ENCODE measurements at places on chromosomes 12 and 14.

- no peak for DNase-seq
These were observed 27.8 kb downstream of the GPHB5 start for GRCh38 chr14:63290741-63291430.

DNA sequence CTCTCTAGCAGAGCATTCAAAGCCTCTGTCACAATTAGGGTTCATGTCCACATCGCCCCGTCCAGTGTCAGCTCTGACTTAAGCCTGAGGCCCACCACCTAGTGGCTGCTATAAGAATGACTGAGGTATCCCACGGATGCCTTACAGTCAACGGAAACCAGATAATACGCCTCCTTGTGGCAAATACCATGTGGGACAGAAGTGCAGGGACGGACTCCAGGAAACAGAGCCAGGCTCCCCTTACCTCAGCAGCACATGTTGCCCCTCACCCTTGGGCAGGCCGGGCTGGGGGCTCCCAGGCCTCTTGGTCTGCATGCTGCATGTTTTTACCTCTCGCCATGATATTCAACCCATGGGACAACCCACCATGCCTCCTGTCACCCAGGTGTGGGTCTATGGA, 86.3 kb downstream of the VWF start:
- DNase-seq: peak; percentile 20

- peak; percentile 30 for DNase-seq
These were observed 581.9 kb downstream of the VRK1 start for GRCh38 chr14:97379091-97379531.

DNA sequence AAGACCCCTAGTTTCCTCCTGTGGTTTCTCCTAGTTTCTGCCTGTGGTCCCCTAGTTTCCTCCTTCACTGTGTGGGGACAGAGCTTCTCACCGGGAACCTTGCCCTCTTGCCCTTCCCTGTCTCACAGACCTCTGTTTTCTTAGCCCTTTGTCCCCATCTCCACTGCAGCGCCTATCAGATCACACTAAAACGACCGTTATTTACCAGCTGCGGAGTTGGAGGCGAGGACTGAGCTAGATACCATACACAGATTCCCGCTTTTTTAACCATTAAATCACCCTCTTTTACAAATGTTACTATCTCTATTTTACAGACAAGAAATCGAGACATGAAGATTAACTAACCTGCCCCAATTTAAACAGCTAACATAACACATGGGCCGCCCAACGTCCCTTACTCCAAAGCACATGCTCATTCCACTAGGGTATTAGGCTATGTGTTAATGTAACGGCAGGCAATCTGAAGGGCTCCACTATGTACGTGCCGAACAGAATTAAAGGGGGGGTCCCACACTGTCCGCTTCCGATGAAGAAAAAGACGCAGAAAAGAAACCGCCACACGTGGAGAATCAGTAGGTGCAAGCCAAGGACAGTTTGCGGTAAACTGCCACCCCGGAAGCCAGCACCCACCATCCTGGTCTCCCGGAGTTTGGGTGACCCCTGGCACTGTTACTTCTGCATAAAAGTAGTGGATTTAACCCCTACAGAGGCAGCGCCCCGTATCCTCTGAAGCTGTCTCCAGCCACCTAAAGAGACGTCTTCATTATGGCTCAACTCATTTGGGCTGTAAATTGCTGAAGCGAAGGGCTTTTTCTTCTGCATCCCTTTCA, 1.9 kb upstream of the FKBP4 start:
- no peak for DNase-seq

- no peak for DNase-seq
These were observed 3.0 kb downstream of the NUAK1 start for GRCh38 chr12:106135781-106136180.

DNA sequence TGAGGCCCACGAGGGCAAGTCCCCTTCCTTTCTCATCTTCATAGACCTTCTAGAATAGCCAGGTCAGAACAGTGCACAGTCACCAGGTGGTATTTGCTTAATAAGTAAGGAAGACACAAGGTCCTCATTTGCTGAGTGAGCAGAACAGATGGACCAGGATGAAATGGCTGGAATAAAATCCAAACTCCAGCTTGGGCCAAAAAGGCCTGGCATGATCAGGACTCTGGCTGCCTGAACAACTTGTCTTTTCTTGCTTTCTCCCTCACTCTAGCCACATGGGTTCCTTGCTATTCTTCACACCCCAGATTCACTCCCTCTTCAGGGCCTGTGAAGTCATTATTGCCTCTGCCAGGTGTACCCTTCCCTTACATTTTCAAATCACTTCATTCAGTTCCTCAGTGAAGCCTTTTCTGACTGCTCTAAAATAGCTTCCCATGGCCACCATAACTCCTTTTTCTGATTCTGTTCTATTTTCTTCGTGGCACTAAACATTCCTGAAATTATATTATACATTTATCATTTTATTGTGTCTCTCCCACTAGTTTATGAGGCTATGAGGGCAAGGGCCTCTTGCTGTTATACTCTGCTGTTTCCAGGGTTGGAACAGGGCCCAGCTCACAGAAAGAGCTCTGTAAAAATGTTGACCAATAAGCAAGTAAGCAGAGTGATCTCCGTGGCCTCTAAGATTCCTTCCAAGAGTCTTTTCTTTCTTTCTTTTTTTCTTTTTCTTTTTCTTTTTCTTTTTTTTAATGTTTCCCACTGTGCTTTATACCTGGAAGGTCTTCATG, 150.8 kb downstream of the TTC8 start:
- no peak for DNase-seq

GRCh38 chr14:66842911-66843512, 335.1 kb downstream of the GPHN start:
- no peak for DNase-seq

DNA sequence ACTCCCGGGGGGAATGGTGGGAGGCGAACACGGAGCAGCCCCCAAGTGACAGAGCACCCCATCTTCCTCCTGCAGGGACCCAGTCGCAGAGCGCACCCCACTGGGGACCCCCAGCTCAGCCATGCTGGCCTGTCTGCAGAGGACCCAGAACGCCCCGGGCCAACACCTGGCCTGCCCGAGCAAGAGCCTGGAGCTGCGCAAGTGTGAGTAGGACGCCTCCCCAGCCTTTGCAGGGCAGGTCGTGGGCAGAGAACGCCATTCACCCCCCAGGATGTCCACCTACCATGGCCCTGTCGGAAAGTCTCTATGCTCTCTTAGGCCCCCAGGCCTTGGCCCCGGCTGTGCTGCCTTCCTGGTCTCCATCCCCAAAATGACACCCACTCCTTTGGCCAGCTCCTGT, 30.4 kb downstream of the FAM222A start:
- no peak for DNase-seq

- DNase-seq: no peak
These were observed 4.2 kb upstream of the C1QL4 start for GRCh38 chr12:49340971-49341776.

- DNase-seq: no peak
These were observed 68.9 kb downstream of the DDX51 start for GRCh38 chr12:132075026-132075713.

GRCh38 chr12:116556964-116557698, 2.0 kb upstream of the MAP1LC3B2 start:
- DNase-seq: no peak

GRCh38 chr12:124170760-124171159, 124.1 kb upstream of the RFLNA start:
- no peak for DNase-seq

- no peak for DNase-seq
These were observed 19.8 kb upstream of the CHFR start for GRCh38 chr12:132907216-132907615.

DNA sequence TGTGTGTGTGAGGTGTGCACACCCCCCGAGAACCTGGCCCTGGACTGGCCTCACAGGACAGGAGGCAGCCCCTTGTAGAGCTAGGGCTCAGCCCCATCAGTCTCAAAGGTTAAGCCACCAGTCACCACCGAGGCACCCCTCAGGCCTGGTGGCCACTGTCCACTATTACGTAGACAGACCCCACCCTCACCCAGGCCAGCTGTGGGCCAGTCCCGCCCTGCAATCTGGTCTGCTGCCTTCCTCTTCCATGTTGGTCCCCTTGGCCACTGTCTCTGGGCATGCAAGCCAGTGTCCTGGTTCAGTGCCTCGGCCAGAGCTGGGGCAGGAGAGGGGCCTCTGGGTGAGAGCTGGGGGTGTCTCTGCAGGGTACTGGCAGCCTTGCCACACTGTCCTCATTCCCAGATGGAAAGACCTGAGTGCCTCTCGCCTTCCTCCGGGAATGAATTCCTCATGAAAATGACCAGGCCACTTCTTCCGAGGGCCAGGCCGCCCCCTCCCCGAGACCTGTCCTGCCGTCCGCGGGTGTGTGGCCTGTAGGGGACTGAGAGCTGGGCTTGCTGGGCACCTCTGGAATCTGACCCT, 897 bp upstream of the TEX22 start:
- DNase-seq: no peak

DNA sequence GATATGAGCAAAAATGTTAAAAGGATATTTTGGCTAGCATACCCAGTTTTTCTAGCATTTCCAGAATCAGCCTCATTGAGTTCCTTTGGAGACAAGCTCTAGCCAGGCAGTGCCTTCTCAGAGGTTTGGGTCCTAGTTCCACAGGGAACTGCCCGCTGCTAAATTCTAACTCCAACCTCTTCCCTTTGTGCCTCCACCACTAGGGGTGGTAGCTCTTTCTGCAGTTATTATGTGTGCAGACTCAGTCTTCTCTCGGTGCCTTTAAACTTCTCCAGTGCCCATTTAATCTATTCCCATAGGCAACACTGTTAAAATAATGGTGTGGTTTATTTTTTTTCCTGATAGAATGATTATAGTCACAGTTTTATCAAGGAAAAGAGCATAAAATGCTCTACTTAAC, 21.5 kb upstream of the SLC25A3 start:
- no peak for DNase-seq

DNA sequence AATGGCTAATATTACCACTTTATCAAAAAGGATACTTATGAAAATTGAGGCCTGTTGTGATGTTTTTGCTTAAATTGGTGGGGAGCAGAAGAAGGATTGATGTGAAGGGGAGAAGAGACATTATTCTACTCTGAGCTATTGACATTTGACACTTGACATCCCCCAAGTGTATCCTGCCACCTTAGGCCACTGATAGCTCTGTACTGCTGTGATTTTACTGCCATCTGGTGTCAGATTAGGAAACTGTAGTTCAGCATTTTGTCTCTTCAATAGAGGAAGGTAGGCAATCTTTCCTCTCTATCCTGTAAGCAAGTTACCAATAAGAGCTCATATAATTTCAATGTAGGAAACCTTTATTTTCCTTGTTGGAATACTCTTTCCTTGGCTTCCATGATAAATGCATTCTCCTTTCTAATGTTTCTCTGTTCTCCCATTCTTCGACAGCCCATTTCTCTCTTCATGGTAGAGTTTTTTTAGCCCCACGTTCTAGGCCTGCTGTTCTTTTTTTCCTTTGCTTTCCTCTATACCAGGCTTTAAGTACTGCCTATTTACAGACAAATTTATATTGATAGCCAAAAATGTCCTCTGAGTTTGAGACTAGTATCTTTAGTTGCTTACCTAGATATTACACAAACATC, 46.3 kb downstream of the PPHLN1 start:
- DNase-seq: no peak

- no peak for DNase-seq
These were observed 141.7 kb downstream of the SYT1 start for GRCh38 chr12:79006306-79006705.

GRCh38 chr12:14373217-14373616, 7.7 kb downstream of the ATF7IP start:
- no peak for DNase-seq

- DNase-seq: no peak
These were observed 2.6 kb downstream of the KIAA0586 start for GRCh38 chr14:58430156-58430555.

- no peak for DNase-seq
These were observed 4.4 kb downstream of the CEBPE start for GRCh38 chr14:23114669-23115038.

- no peak for DNase-seq
These were observed 9.4 kb upstream of the SELPLG start for GRCh38 chr12:108642899-108643654.

GRCh38 chr12:95214466-95214865, 2.8 kb downstream of the FGD6 start:
- no peak for DNase-seq

DNA sequence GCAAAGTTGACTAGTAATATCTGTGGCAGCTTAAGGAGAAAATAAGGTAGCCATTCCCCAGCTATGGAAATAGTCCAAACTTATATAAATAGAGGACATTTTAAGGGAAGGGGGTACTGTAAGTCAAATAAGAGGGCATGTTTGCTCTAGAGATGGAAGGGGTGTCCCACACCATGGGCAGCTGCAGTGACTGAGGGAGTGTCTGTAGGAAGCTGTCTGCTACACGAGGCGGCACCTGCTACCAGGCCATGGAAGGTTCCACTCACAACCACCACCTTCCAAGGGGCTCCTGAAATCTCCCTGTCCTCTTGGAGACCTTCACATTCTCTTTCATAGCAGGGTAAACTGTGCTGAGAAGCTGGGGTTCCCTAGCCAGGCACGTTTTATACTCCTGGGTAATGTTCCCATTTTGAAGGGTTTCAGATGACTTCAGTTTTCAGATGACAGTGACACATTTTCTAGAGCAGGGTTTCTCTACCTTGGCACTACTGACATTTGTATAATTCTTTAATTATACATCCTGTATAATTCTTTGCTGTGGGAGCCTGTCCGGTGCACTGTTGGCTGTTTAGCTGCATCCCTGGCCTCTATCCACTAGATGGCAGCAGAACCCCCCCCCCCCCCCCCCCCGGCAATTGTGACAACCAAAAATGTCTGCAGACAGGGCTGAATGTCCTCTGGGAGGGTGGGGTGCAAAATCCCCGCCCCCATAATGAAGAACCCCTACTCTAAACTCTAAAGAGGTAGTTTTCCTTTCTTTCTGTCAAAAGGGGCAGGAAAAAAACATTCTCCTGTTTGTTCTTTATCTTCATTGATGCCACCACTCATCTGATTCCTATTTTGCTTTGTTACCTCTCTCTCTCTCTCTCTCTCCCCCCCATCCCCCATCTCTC, 11.6 kb upstream of the SMCO2 start:
- DNase-seq: no peak

DNA sequence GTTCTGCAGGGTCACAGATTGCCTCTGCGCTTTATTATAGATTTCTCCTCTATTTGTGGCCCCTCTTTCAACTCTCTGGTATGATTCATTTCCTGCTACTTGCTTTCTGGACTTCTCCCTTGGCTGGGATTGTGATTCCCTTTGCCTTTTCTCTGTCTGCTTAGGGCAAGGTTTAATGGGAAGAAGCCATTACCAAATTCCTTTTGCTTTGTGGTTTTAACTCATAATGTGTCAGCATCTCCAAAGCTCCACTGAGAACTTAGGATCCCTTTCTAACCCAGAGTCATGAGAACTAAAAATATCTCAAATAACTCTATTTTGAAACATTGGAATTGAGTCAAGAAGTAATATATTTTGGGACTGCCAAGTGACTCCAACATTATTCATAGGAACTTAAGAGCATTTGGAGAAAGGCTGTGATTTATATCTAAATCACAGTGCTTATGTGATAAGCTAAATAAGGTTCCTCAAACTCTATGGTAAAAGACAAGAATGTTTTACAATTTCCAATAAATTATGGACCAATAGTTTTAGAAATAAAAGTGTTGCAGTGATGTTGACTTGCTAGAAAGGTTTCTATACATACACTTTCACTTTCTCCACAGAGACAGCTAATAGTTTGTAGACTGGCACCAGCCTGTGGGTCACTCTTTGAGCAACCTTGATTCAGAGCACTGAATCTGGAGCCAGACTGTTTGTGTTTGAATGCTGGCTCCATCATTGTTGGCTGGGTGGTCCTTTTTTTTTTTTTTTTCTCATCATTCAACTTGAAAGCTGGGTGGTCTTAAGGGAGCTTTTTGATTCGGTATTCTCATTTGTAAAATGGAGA, 93.9 kb downstream of the DACT1 start:
- DNase-seq: no peak
